ENCODE measurements at places on chromosomes 7 and 10. TPM values are rescaled to one million over a fixed set of nuclear protein-coding genes. Genes with fewer than 3 reads are reported as not detected.

Gene GTF2IRD2
- 32.9 TPM for total RNA-seq

Gene PIP
- total RNA-seq, result not detected

Gene PNLIP
- total RNA-seq, result not detected

Gene CLCN1
- not detected for total RNA-seq

Gene ZNF277
- total RNA-seq, result 32.8 TPM

DNA sequence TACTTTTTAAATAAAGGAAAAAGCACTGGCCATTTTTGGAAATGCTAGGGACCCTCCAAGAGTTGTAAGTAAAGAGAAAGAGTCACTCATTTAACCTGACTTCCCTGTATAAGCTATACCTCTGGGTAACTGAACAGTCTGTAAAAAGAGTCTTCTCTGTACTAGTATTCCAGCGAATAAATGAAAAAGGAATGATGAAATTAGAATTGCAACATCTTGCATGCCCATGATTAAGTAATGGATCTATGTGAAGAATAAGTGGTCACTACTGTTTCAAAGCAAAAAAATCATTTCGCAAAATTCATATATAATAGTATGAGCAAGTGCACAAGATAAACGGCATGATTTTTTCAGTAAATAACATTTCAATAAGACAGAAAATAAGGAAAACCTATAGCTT is 116.8 kb downstream of the ZFAND4 start:
- DNase-seq, result no peak

GRCh38 chr7:149474309-149475120 is 13.7 kb upstream of the ZNF777 start:
- no peak for DNase-seq

DNA sequence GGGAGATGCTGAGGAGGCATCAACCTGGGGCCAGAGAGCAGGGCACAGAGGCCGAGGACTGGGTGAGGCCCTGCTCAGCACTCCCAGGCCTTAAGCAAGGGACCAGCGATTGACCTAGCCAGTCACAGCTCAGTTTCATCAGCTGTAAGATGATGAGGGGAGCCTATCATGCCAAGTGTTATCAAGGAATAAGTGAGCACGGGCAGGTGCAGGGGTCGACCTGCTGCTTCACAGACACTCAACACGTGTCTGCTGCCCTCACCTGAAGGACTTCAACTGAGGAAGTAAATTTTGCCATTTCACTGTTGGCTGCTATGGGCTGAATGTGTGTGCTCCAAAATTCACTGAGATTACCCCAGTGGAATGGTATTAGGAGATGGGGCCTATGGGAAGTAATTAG is 9.9 kb downstream of the C10orf71 start:
- DNase-seq, result no peak

GRCh38 chr7:55555160-55555559 is 17.1 kb downstream of the VOPP1 start:
- DNase-seq, result no peak

DNA sequence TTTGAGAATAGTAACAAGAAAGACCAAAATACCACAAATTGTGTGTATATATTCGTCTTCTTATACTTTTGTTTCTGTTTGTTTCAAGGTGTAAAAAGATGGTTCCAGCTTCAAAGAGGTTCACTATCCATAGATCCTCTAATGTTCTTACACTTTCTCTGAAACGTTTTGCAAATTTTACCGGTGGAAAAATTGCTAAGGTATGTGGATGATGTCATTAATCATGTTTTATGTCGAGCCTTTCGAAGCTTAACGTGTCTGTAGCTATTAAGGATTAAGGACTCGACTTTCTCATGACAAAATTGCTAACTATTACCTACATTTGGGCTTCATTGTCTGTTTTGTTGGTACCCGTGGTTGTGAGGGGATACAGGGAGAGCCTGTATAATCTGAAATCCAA is 112.8 kb downstream of the ANKRD61 start:
- no peak for DNase-seq

GRCh38 chr10:112792487-112793201 is 157.4 kb upstream of the TCF7L2 start:
- peak; percentile 48 for DNase-seq

- DNase-seq, result no peak
These were observed 7.6 kb downstream of the ZNF511 start for GRCh38 chr10:133316266-133316665.

DNA sequence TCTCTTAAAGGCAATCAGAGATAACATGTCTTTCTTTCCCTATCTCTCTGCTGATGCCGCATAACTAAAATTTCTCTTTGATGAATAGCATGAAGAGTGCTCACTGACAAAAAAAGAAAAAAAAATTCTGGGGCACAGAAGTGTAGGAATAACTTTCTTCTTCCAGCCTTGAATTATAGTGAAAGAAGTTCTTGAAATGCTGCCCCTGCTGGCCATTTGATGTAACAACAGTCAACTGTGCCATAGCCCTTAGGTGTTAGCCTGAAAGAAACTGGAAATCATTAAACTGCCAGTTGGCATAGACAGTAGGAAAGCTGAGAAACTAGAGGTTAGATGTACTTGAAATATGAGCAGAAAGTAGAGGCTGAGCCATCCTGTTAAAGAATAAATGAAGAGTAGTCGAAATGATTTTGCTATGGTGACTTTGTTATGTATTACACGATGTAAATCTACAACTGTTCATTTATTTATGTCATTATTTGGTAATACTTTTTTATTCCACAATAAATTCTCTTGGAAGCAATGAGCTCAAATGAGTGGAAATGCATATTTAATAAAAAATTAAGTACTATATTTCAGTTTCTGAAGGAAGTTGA is 48.3 kb upstream of the FAM171A1 start:
- DNase-seq, result peak; percentile 29

GRCh38 chr7:92914645-92915044 is 78.3 kb upstream of the CDK6 start:
- DNase-seq, result no peak

GRCh38 chr7:158270106-158270775 is 317.4 kb downstream of the PTPRN2 start:
- no peak for DNase-seq

- peak; percentile 94 for DNase-seq
These were observed 161.5 kb upstream of the SH2B2 start for GRCh38 chr7:102125127-102125596.

DNA sequence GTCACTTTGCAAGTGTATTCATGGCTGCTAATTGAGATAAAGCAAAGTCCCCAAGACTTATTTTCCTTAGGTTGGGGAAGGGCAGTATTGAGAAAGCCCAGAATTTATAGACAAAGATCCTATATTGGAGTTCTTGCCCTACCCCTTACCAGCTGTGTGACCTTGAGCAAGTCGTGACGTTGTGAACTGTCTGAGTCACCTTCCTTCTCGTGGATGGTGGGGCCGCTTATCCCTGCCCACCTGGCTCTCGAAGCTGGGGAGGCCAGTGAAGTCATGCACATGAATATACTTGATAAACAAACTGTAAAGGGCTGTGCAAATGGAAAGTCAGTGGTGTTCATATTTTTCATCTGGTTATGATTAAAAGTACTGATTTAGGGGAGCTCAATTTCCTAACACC is 127.4 kb downstream of the TACC2 start:
- peak; percentile 59 for DNase-seq

GRCh38 chr7:17530741-17531421 is 232.4 kb downstream of the AHR start:
- no peak for DNase-seq

GRCh38 chr10:4638099-4638498 is 187.9 kb upstream of the AKR1E2 start:
- peak; percentile 34 for DNase-seq

DNA sequence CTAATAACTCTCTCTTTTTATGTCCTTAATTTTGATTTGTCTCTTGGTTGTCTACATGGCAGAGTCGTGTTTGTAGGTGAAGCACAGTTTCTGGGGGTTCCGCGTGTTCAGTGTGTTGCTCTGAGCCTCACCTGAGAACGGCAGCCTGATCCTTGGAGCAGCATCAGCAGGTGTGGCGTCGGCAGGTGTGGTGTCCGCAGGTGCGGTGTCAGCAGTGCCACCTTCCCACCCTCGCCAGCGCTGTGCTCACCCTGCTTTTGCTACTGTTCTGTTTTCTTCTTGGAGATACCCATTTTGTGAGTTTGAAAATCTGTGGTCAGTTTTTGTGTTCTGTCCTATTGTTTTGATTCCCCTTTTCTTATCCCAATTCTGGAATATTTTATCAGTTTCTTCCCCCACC is 406.6 kb downstream of the GLRX3 start:
- DNase-seq, result no peak
